NCI-H2081 (cell line): ENCODE measurements at places on chromosomes 4 and X.
A peak's percentile ranks its signal among the peaks of the same experiment; 100 is the strongest.

DNA sequence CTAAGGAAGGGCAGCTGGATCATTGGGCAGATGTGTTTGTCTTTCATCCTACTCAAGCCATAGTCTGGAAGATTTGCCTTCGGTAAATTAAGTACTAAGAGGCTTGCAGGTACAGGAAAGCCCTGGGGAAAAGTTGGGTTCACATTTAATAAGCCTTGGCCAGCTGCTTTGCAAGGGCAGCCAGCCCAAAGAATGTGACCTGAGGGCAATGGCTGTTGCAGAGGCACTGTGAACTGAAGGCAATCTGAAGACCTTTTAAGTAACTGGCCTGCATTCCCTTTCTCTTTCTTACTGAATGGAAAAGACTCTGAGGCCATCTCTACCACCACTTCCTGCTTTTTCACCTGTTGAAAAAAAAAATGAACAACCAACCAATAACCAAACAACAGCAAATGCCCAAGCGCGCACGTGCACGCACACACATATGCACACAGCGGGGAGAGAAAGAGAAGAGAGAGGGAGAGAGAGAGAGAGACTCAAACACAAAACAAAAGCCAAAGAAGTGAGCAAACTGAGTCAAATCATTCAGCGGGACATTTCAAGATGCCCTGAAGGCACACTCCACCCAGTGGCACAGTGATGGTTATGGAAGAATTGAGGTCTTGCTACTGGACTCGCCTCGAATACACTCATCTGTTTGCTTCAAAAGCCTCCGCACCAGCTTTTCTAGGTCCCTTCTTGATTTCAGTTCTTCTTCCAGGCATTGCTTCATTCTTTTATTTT lies 19.6 kb downstream of the CD40LG start:
- no peak for DNase-seq

DNA sequence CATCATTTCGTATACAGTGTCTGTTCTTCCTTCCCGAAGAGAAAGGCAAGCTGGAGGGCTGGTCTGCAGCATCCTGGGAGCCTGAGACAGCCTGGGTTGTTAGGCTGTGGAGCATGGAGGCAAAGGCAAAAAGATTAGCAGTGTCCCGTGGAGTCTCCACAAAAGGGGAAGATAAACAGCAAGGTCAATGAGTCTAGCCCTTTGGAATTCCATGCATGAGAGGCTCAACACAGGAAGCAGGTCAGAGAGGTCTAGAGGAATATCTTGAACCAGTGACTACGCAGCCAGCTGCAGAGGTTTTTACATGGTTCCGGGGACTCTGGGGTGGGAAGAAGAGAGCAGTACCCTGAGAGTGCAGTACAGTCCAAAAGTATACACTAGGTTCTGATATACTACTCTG lies 12.2 kb upstream of the MCF2 start:
- no peak for DNase-seq

DNA sequence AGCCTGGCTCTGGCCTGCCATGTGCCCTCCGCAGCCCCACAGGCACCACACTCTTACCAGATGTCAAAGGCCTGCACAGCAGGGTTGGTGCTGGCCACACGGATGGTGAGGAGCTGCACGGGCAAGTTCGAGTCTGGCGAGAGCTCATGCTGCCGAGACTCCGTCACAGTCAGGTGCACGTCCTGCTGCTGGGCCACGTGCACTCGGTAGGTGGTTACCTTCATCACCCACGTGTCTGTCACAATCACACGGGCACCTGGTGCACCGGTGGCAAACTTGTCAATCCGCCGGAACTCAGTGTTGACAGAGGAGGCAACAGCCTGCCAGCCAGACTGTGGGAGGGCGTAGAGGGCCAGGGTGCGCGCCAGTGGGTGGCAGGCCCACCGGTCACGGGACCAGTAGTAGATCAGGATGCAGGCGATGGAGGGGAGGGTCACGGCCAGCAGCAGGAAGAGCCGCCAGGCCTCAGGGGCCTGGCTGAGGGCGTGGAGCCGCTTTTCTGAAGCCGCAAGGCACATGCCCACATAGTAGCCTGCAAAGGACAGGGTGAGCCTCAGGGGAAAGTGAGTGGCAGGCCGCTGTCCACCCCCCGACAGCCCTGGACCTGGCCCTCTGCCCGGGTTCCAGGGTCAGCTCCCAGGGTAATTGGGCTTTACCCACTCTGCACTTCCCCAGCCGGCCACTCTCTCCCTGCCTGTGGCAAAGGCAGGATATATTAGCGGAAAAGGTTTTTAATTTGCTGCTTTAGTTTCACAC lies 2.9 kb downstream of the TMEM129 start:
- peak; percentile 50 for DNase-seq

- DNase-seq, result no peak
These were observed 30.4 kb upstream of the CHRDL1 start for GRCh38 chrX:110825972-110826371.

DNA sequence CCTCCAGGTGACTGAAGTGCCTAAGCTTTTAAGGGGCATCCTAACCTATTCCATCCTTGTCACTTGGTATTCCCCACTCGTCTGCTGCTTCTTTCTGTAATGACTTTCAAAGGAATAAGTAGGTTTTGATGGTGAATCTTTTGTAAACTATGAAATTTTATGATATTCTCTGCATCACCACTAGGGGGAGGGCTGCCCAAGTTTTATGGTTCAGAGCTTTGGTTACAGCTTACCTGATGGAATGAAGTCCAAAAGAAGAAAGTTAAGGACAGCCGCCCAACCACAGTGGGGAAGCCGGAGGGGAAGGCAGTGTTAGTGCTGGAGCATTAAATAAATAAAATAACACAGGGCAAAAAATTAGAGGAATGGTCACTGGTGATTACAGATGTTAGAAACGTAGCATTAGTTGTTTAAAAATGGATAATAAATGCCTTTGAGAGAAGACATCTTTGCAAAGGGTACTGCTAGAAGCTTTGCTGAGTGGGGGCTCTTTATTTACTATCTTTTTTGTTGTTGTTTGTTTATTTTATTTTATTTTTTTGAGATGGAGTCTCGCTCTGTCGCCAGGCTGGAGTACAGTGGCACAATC lies 204.9 kb downstream of the GBA3 start:
- peak; percentile 33 for DNase-seq

GRCh38 chr4:24747234-24747975 lies 48.0 kb upstream of the SOD3 start:
- DNase-seq, result no peak

DNA sequence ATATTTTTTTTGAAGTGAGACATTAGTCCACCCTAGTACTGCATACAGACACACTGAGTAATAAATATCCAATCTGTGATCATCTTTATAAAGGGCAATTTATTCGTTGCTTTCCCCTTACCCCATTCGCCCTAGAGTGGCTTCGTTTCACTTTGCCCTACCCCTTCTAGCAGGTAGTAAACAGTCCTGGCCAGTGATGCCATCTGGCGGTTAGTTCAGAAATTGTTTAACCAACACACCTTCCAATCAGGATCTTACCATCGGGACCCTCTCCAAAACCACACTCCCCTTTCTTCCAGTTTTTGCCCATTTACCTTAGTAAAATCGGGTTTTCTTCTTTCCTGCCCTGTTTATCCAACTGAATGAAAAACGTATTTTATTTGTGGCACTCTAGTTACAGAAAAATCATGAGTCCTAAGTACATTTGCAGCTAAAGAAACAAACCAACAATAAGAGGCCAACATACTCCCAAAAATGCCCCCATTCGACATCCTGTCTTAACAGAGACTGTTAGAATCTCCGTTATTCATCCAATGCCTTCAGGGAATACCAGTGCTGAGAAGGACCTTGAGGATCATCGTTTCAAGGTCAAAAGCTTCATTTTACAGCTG lies 2.2 kb downstream of the PPA2 start:
- DNase-seq, result peak; percentile 69

DNA sequence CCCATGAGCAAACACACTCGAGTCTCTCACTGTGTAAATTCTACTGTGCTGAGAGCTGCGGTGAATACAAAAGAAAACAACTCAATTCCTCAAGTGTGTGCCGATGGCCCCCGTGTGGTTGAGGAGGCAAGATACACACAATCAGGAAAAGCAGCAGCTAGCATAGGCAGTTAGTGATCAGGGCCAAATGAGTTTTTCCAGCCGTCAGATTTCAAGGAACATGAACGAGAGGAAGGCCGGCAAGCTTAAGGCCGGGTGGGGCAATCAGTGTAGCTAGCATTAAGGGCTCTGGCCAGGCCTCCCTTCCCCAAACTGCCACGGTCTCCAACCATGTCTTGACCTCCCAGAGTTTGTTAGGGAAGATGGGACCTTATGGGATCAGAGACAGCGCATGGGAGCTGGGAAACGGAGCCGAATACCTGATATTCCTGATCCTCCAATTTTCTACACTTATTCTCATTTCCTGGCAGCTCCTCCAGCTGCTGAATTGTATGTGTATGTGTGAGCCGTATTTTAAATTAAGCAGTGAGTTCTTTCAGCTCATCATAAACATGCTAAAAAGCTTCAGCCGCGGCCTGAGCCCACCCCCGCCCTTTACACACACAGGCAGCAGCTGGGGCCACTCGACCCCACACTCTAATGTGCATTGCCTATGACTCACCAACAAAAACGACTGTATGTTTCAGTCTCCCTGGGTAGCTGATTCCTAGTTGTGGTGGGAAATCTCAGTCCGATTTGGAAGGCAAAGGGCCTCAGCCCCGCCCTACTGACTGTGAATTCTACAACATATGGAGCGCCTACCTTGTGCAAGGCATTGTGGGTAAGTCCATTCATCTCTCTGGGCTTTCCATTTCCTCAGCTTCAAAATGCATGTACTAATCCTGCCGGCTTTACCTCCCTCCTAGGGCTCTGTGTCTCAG lies 59.9 kb downstream of the RTL9 start:
- DNase-seq, result peak; percentile 22

DNA sequence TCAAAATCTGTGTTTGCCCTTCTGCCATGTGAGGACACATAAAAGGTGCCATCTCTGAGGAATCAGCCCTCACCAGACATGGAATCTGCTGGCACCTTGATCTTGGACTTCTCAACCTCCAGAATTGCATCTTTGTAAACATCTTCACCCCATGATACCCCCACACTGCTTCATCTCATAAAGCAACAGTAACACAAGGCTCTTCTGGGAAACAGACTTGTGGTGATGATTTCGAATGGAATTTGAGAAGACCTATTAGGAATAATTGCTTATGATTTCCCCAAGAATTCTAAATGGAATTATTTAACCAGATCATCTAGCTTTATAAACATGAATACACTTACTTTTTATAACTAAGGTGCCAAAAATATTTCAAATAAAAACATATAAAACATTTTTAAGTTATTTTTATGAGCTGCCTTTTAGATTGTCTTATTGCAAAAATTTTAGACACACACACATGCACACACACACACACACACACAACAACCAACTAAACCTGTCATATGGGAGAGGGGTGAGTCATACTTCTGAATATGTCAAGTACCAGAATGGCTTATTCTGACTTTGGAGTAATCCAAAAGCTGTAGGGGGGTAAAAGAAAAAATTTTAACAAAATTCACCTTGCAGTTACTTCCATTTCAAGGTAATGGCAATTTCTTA lies 82.0 kb downstream of the USP46 start:
- DNase-seq, result no peak
